Body of pancreas (tissue), 4 donors: ENCODE measurements at places on chromosomes 6 and 20. TPM values are rescaled to one million over a fixed set of nuclear protein-coding genes. Genes with fewer than 3 reads are reported as not detected.

- DNase-seq: no peak
These were observed 8.1 kb downstream of the TREML4 start for GRCh38 chr6:41236276-41236675.

GRCh38 chr6:90478278-90478677, 108.6 kb downstream of the MAP3K7 start:
- DNase-seq: no peak

DNA sequence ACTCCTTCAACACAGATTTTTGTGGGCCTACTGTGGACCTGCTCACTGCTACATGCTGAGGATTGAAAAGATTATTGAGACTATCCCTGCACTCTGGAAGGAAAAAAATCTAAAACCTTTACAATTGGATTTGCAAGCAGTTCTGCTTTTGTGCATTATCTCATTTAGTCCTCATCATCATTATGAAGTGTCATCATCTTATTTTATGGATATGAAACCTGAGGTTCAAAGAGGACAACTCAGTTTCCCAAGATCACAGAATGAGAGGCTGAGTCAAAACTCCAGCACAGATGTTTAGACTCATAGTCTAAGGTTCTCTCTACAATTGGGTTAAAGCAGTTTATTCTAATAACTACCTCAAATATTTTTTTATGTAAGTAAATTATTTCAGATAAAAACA, 160.2 kb upstream of the MARCKS start:
- no peak for DNase-seq

Gene TMEM63B
- total RNA-seq: 11.9 TPM

Gene CYP24A1
- total RNA-seq: not detected

Gene METTL24
- 2.3 TPM for total RNA-seq

Gene ENPP1
- total RNA-seq: 16.2 TPM

- DNase-seq: no peak
These were observed 102.8 kb downstream of the DACT2 start for GRCh38 chr6:168216751-168217191.

GRCh38 chr6:68233623-68234022, 401.5 kb upstream of the ADGRB3 start:
- no peak for DNase-seq
